ENCODE measurements at places on chromosomes 4 and X.

- DNase-seq: no peak
Observed at GRCh38 chr4:15131551-15131950, 129.3 kb downstream of the CPEB2 start.

DNA sequence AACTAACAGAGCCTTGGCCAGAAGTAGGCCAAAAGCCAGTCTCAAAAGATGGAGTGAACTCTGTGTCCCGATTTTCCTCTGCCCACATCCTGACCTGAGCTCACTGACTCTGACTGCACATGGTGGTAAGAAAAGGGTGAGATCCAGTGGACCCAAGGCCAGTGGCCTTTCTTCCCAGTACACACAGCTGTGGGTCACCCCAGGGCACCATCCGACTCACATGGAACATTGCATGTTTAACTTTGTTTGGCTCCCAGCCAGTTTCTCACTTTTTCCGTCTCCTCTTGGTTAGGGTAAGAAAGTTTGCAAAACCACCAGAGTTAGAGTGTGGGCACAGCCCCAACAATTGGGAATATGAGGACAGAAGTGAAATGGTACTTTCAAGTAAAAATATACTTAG, 69.8 kb downstream of the GAB1 start:
- peak; percentile 67 for DNase-seq

- DNase-seq: no peak
Observed at GRCh38 chrX:77622672-77623071, 163.3 kb downstream of the ATRX start.

- no peak for DNase-seq
Observed at GRCh38 chr4:188037003-188037713, 41.6 kb downstream of the ZFP42 start.

GRCh38 chr4:55980725-55981124, 32.0 kb downstream of the CEP135 start:
- DNase-seq: no peak

GRCh38 chr4:2356123-2357069, 62.0 kb downstream of the ZFYVE28 start:
- DNase-seq: no peak

GRCh38 chr4:83358410-83358809, 23.8 kb upstream of the HPSE start:
- DNase-seq: peak; percentile 71

GRCh38 chrX:45660477-45660876, 459.8 kb upstream of the DIPK2B start:
- DNase-seq: no peak

Measured in fibroblast of villous mesenchyme (primary cell).